Epithelial cell of proximal tubule (primary cell): ENCODE measurements at places on chromosomes 5 and 9. TPM values are rescaled to one million over a fixed set of nuclear protein-coding genes. Genes with fewer than 3 reads are reported as not detected.

DNA sequence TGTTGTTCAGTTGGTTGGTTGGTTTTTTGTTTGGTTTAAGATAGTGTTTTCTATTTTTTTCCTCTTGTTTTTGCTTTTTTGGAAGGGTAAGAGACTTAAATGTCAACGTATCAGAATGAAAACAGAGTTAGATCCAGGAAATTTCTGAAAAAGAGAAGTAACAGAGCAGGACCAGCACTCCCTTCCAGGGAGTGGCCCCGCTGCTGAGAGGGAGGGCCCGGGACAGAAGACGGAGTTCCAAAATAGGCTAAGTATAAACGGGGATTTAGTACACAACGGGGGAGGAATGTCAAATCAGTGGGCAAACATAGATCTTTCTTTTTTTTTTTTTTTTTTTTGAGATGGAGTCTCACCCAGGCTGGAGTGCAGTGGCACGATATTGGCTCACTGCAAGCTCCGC, 92.7 kb upstream of the RUFY1 start:
- DNase-seq = no peak

The CKMT2 gene
- not detected in 2 replicates for total RNA-seq

- no peak for DNase-seq
These were observed 214.7 kb downstream of the PIK3R1 start for GRCh38 chr5:68430279-68430678.

The LRRTM2 gene
- under 0.01 TPM in 1 of 2 replicates, not detected in the other for total RNA-seq

GRCh38 chr5:87581661-87582060, 168.9 kb upstream of the CCNH start:
- no peak for DNase-seq

The GDA gene
- total RNA-seq = 1.2 and 2.4 TPM in 2 replicates

DNA sequence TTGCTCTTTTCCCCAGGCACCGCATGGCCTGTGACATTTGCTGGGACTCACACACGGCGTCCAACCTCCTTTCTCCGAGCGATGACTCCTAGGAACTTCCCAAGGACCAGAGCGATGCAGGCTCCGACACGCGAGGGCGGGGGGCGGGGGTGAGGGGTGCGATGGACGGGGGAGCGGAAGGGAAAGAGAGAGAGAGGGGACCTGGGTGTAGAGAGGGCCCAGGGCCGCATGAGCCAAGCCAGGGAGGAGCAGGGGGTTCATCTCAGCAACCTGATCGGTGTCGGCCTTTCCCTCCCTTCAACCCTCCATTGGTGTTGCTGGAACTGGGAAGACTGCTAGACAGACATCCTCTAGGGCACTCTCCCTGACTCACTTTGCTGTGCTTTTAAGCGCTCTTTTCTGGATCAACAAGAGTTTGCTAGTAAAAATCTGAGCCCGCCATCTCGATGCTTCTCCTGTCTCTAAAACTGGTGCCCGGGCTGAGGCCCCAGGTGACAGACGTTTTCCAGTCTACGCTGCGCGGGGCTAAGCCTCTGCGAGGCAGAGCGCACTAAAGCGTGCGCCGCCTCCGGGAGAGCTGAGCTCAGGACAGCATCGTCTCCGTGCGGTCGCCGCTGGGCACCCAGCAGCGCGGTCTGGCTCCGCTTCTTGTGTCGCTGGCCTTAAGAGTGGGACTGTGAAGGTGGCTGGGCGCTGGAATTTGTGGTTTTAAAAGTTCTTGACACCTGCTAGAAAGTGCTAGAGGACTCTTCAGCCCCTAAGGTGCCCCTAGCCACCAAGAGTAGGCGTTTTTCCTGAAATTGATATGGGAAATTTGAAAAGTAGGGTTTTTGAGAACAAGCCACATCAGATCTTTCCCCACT, 1.0 kb upstream of the TSLP start:
- DNase-seq = no peak

The IFNA13 gene
- not detected in 2 replicates for total RNA-seq

DNA sequence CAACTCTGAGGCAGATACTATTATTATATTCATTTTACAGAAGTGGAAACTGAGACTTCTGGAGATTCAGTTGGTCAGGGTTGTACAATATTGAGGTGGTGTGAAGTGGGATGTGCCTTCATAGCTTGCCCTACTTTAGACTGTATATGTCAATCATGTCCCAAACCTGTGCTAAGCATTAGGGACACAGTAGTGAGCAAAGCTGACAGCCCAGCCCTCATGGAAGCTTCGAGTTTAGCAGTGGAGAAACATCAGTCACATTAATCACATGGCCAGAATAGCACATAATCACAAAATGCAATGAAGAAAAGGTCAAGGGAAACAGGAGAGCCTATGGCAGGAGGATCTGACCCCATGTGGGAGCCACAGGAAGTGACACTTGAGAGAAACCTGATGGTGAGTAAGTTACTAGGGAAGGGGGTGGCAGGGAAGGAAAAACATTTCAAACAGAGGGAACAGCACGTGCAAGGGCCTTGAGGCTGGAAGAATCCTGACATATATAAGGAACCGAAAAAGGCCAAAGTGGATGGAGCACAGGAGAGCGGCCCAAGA, 20.5 kb upstream of the RALGPS1 start:
- DNase-seq = no peak

The PAEP gene
- not detected in 2 replicates for total RNA-seq
